Body of pancreas (tissue), 4 donors: ENCODE measurements at places on chromosomes 6 and 20. TPM values are rescaled to one million over a fixed set of nuclear protein-coding genes. Genes with fewer than 3 reads are reported as not detected.

DNA sequence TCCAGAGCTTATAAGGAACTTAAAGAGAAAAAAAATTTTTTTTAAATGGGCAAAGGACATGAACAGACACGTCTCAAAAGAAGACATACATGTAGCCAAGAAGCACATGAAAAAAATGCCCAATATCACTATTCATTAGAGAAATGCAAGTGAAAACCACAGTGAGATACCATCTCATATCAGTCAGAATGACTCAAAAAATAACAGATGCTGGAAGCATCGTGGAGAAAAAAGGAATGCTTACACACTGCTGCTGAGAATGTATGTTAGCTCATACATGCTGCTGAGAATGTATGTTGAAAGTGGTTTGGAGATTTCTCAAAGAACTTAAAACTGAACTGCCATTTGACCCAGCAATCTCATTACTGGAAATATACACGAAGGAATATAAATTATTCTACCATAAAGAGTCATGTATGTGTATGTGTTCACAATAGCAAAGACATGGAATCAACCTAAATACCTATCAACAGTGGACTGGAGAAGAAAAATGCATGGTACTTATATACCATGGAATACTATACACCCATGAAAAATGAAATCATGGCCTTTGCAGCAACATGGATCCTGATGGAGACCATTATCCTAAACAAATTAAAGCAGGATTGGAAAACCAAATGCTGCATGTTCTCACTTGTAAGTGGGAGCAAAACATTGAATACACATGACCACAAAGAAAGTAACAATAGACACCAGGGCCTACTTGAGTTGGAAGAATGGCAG lies 5.2 kb downstream of the OR11A1 start:
- DNase-seq: no peak

DNA sequence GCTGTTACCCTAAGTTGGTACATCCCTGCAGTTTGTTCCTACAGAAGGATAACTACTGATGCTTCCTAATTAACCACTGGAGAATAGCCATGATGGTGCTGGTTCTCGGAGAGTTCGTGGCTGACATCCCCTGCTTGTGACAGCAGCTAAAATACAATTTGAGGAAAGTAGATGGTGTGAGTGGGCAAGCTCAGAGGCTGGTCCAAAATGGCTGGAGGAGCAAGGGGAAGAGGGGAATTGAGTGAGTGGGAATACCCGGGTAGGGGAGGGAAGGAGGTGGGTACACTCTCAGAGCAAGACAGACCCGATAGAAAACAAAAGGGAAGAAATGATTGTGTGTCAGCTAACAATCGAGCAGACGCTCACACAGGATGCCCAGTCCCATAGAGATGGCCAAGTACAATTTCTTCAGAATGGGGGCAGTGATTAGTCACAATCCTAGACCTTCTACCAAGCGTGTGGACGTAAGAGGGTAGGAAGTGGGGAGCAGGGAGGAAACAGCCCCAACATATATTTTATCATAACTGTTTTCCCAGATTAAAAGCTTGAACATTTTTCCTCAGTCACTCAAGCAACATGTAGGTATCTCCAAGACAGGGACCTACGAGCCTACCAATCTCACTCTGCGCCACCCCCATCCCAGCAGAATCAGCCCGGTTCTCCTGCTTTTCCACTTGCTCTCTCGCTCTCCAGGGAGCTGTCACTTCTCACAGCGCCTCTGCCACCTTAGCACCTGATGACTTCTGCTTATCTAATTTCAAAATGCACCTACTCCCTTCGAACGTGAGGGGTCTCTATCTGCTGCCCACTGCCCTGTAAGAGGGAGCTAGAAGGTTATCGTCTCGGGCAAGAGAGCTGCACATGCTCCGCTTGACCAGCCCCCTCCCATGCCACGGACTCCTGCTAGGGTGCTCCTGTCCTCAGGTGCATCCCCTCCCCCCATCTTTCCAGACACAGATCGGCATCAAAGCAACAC lies 26.2 kb downstream of the RIPOR2 start:
- no peak for DNase-seq

Gene RNF144B
- total RNA-seq: 5.4 TPM

Gene SEL1L2
- not detected for total RNA-seq

DNA sequence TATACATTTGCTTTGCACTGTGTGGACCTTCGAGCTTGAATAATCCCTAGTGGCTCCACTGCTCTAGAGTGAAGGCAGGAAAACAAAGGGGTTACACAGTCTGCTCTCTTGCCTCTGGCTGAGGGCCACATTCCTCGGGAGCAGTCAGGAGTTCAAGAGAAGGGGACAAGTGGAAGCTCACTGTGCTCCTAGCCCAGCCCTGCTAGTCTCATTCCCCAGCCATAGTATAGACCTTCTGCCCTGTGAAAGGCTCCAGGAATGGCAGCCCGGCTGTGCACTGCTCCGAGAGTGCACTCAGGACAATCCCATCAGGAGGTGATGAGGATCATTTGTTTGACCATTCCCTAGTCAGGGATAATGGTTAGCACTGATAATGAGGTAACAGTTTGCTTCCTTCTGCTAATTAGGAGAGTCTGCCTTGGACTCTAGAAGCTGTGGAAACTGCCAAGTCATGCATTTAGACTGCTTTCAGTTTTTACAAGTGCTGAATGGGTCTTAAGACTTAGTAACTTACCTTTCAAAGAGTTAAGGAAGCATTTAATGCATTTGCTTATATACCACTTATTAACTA lies 8.5 kb downstream of the IYD start:
- peak; percentile 19 for DNase-seq

- peak; percentile 50 for DNase-seq
Measured at GRCh38 chr6:10465629-10466499, 51.0 kb upstream of the TFAP2A start.

DNA sequence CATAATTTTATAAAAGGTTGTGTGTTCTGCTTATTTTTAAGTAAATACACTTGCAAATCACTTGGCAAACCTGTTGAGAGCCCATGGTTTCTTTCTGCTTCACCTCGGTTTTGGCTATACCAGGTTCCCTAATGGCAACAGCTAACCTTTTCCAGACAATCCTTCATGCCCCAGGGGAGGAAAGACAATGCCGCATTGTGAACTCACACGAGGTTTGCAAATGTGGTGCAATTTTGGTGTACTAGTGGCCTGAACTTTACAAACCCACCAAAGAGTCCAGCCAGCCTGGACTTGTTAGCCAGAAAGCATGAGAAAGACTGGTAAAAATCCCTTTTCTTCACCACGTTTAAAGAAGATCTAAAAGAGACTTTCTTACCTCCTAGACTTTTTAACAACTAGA lies 84.8 kb upstream of the SOX4 start:
- no peak for DNase-seq

GRCh38 chr6:142781129-142781528 lies 163.8 kb downstream of the HIVEP2 start:
- no peak for DNase-seq

DNA sequence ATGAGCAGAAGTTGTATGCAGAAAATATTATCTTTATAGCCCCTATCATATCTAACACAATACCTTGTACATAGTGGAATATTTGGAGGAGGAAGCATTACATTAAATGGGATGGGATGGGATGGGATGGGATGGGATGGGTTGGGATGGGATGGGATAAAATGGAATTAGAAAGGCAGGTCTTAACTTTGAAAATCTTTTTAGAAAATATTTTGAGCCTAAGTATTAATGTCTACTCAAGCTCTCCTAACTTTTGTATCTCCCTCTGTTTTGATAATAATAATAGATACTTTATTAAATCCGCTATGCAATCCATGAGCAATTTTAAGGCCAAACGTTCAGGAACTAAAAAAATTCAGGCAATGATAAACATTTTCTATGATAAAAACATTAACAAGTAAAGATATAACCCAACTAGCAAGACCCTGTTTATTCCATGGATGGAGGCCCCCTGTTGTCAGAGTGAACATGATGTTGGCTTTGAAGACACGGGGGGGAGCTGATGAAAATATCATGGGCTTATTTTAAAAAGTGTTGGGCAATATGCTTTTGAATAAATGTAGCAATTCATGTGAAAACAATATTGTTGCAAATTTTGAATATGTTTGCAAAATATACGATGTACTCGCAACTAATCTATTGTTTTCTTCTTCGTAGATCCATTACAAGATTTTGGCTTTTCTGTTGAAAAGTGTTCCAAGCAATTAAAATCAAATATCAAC lies 35.9 kb downstream of the LY86 start:
- DNase-seq: no peak

- no peak for DNase-seq
Measured at GRCh38 chr6:41199552-41200246, 1.2 kb downstream of the TREML2 start.
